Stimulated activated CD4-positive, alpha-beta T cell treated with anti-CD3 and anti-CD28 coated beads, Interleukin-15, amount 100 ng/mL, for 48 hours (primary cell): ENCODE measurements at places on chromosomes 1 and 21.

- DNase-seq = no peak
Observed at GRCh38 chr1:10629091-10629815, 154.5 kb downstream of the PEX14 start.

GRCh38 chr21:35615325-35615724, 445.0 kb downstream of the SETD4 start:
- no peak for DNase-seq

DNA sequence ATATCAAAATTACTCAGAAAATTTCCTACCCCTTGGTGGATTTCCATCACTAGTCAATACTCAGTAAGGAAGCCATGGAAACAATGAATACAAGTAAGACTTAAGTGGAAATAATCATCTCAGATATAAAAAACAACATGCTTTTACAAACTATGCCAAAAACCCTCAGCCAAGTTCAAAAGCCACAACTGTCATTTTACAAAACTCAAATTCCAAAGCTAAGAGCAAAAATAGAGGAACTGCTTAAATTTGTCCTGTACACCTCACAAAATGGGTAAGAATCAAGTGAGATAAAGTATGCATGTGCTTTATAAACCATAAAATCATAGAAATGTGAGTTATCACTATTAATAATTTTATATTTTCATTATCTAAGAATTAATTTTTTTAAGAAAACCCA, 9.6 kb downstream of the TMCO1 start:
- DNase-seq = no peak

DNA sequence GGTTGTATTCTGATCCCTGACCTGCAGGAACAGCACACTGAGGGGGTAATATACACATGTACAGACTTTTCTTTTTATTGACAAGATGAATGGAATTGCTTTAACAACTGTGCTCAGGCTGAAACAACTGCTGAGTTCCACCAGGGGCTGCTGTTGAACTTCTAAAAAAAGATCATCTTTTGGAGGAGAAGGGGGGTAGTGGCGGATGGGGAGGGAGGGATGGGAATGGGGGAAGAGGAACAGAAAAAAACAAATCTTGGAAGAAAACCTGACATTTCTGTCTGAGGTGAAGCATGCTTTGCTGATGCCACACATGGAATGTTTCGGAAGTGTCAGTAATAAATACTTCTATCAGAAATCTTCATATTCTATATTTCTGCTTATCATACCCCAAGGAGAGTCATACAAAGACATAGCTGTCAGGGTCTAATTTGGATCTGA, 75.0 kb downstream of the RWDD3 start:
- no peak for DNase-seq

GRCh38 chr1:117740496-117740895, 134.6 kb downstream of the TENT5C start:
- DNase-seq = no peak

- DNase-seq = no peak
Observed at GRCh38 chr21:33360281-33360680, 35.5 kb downstream of the IFNAR1 start.

GRCh38 chr1:62530516-62531154, 66.7 kb upstream of the ANGPTL3 start:
- no peak for DNase-seq
